ENCODE measurements at places on chromosomes 3 and 15.
A peak's percentile ranks its signal among the peaks of the same experiment; 100 is the strongest.

- no peak for DNase-seq
Observed at GRCh38 chr15:55403531-55403930, 4.6 kb downstream of the CCPG1 start.

GRCh38 chr3:130014526-130014925 lies 40.0 kb downstream of the TRH start:
- DNase-seq = no peak

DNA sequence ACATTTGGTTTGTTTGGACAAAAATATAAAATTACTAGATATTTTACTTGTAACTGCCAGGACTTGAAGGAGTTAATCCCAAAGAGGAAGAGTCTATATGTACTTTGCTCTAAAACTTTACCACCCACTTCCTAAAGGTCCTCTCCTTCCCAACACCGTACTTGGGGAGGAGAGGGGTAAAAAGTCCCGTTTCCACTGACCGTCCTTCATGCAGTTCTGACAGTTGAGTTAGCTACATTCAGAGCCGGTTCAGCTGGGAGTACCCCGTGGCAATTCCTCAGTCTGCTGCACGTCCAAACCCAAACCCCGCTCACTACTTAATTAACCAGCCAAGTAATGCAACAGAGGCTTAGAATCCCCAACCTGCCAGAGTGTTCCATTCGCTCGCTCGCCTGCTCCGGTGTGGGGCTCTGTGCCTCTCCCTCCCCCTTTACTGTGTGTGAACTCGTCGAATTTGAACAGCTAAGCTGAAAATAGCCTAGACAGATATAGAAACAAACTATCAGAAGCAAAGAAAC lies 519.7 kb downstream of the FOXP1 start:
- DNase-seq = no peak

- DNase-seq = peak; percentile 48
Observed at GRCh38 chr3:197512691-197513571, 42.8 kb downstream of the BDH1 start.

DNA sequence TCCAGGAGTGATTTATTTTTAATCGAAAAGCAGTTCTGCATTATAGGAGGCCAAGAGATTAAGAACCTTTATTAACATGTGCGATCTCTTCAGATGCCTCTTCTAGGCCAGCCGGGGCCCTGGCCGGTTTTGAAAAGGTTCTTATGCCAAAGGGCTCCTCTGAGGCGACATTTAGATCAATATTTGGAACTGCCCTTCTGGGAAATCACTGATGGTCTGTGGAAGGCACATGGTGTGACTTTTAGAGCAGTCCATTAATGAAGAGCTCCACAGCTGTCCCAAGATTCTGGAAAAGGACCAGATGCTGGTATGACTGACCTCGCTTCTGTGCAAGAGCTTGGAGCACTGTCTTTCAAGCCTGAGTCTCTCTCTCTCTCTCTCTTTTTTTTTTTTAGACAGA lies 19.7 kb downstream of the MGLL start:
- no peak for DNase-seq
